ENCODE measurements at places on chromosomes 2 and 18.

GRCh38 chr2:203840655-203841205 is 26.8 kb upstream of the CTLA4 start:
- DNase-seq: peak; percentile 57

- no peak for DNase-seq
Measured at GRCh38 chr2:66507673-66508201, 72.8 kb downstream of the MEIS1 start.

- DNase-seq: peak; percentile 81
Measured at GRCh38 chr2:3633089-3633981, 24.7 kb upstream of the ALLC start.

GRCh38 chr2:236408786-236409185 is 144.6 kb upstream of the ASB18 start:
- no peak for DNase-seq

GRCh38 chr2:147607379-147607778 is 237.4 kb upstream of the ACVR2A start:
- no peak for DNase-seq

DNA sequence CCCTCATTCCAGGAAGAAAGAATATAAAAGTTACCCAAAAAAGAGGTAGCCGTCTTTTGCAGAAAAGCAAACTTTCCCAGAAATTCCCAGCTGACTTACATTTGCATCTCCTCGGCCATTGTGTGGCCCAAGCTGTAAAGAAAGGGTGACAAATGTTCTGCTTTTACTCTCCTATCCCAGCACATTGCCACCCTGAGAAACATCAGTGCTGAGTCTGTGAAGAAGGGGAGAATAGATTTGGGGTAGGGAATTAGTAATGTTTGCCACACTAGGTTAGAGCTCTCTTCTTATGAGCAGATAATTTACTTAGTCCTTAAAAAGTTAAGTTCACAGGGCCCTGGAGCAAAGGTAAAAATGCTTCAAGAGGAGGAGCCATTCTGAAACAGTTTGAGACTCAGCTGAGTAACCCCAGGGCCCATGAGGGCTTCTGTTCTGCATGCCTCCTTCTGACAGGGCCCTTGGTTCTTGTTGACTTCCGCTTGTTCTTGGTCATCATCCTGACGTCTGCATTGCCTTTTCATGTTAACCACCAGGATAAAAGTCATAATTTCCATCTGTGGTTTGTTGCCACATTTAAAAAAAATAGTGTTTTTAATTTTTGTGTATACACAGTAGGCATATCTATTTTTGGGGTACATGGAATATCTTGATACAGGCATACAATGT is 550.7 kb downstream of the RNF144A start:
- no peak for DNase-seq

GRCh38 chr2:157173740-157174184 is 83.7 kb upstream of the GALNT5 start:
- DNase-seq: peak; percentile 83

Data from NCI-H82 (cell line).